Urinary bladder (tissue), 4 donors: ENCODE measurements at places on chromosomes 6 and 20.
A peak's percentile ranks its signal among the peaks of the same experiment; 100 is the strongest.

DNA sequence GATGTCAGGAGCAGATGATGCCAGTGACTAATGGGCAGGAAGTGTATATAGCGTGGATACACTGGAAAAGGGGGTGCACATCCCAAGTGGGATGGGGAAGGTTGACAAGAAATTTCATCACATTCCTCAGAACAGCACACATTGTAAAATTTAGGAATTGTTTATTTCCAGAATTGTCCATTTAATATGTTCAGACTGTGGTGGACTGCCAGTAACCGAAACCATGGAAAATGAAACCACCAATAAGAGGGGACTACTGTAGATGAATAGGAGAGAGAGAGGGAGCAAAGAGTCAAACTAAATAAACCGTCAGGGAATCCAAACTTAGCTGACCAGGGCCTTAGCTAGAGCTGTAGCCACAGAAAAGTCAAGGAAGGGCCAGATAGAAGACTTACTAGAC is 164.4 kb upstream of the PRDM1 start:
- DNase-seq, result no peak

DNA sequence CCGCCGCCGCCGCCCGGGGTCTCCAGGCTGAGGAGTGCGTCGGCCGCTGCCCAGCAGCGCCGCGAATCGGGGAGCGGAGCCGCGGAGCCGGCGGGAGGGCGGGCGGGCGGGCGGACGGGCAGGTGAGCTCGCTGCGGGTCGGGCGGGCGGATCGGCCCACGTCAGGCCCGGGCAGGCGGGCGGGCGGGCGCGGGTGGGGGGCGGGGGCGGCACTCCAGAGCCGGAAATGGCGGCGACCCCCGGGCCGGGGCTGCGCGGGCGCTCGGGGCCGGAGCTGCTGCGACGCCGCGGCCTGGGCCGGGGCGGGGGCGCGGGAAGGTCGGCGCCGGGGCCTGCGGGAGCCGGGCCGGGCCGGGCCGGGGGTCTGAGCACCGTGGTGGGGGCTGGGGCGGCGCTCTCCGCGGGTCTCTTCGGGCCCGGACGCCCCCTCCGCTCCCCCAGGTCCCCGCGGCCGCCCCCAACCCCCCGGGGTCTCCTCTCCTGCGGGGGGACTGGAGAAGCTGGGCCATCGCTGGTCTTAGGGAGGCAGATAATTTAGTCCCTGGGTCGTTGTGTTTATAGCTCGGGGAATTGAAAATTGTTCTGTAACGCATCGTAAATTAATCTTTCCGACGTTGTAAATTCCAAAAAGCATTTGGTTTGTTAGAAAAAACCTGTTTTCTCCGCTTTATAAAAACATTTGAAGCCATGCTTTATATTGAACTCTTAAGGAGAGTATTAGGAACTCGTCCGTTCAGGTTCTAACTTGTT is 451 bp downstream of the DNAJC5 start:
- DNase-seq, result no peak

DNA sequence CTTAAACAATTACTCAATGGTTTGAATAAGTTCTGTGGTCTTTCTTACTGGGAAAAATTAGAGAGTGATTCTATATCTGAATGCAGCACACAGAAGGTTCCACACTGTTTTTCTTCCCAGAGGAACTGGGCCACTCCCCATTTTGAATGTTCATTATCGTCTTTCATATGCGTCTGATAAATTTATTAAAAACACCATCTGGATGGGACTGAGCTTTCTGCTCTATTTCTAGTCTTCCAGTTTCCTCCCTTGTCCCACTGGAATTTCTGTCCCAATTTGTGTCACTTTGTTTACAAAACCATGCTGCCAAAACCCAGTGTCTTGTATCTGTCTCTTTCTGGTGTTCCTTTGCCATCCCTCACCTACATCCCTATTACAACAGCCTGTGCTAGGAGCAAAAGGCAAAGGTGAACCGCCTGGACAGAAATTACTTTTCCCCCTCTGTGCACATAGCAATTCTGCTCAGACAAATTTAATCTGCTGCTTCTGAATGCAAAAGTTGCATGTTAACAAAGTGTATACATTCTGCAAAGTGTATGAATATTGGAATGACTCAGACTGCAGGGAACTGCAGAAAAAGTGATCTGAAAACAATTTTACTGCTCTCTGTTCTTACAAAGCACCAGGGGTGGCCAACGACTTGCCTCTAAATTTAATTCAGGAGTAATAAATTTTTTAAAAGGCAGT is 333.6 kb downstream of the BTBD9 start:
- no peak for DNase-seq

DNA sequence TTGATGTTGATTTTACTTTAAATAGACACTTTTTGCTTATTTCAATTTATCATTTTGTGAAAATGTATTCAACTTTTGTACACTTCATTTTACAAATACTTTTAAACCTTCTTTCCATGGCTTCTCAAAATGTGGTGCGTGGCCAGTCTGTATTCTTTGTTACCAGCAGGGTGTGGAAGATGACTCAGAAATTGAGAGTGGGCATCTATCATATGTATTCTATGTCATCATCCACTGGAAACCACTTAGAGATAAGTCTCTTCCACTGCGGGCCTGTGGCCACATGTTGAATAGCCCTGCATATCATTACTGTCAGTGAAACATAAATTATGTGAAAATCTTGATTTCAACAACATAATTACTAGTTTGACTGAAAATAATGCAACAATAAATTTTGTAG is 52.6 kb upstream of the MC3R start:
- DNase-seq, result no peak

- DNase-seq, result no peak
These were observed 8.9 kb upstream of the MICB start for GRCh38 chr6:31489086-31489485.

- DNase-seq, result peak; percentile 47
These were observed 17.8 kb upstream of the HMGN4 start for GRCh38 chr6:26520237-26520849.

GRCh38 chr20:17844549-17845298 is 123.9 kb downstream of the SNX5 start:
- DNase-seq, result no peak

DNA sequence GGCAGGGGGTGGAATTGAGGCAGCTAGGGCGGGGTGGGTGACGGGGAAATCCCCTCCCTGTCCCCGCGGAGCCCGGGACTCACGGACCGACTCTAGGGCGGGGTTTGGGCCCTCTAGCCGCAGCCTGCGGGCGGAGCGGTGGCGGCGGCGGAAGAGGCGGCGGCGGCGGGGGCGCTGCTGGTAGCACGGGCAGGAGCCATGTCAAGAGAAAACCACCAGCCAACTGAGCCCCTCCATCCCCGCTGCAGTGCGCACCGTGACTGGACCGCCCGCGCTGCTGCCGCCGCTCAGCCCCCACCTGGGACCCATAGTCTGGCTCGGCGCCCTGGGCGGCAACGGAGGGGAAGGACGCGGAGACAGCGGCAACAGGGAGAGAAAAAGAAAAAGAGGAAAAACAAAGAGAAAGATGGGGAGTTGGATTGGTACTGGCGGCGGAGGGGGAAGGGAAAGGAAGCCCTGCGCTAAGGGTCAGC is 1.2 kb upstream of the C6orf62 start:
- DNase-seq, result no peak

GRCh38 chr6:157593596-157593995 is 212.6 kb downstream of the ZDHHC14 start:
- DNase-seq, result no peak

DNA sequence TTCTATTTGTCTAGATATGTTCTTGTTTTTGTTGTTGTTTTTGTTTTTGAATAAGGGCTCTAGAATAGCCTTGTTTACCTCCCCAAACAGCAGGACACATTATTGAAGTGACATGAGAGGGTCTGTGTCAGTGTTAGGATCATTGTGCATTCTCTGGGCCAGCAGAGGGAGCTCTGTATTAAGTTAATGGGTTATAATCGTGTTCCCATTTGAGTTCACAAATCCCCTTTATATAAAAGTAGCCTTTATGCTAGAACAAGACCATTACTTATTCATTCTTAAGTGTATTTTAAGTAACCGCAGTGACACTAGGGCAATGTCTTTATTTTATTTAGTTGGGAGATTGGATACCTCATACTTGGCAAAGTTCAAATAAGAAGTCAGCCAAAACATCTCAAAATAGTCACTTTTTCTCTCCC is 44.8 kb downstream of the STK4 start:
- DNase-seq, result no peak

DNA sequence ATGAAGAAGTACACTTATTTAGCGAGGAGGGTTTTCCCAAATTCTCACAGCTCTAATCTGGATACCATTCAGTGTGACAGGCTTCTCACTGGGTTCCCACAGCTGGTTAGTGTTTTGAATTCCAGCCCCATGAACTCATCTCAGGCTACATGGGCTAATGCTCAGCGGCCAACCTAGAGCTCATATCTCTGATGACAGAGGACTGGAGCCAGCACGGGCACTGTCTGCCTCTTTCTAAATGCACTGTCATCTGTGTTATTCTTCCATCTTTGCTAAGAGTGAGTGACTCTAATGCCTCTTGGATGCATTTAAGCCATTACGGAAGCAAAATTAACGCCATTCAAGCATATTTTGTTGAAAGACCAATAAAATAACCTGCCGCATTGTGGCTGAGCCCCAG is 308.9 kb upstream of the JAG1 start:
- DNase-seq, result no peak

- no peak for DNase-seq
These were observed 98.7 kb upstream of the RIPOR2 start for GRCh38 chr6:25034431-25034921.

DNA sequence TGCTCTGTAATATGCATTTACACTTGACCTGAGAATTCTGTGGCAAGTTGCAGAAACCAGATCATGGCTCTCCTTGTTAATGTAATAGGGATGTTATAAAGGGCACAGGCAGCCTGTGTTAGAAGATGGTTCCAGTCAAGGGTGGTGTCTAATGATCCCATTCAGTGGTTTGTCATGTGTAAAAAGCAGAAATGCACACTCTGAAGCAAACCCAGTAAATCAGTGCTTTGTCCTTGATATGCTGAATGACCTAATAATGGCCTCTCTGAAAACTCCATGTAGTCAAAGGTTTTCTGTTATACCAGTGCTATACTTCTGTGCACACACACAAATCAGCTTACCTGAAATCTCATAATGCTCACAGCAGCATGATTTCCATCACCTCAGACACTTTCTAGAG is 66.2 kb downstream of the SOBP start:
- DNase-seq, result no peak

DNA sequence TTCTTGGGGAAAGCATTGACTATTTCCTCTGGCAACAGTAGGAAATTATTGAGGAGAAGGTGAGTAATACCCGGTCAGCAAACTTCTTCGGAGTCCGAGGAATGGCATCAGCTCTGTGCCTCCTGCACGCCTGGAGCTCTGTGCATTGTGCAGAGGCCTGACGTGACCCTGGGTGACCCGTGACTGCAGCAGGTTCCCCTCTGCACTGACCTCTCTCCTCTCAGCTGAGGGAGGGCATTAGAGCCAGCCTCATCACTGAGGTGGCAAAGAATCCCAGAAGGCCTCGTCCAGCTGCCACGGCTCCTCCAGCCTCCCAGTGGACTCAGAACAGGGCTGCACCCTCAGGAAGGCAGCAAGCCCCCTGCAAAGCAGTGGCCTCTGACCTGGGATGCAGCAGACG is 502.9 kb downstream of the CD83 start:
- no peak for DNase-seq

- DNase-seq, result no peak
These were observed 12.7 kb downstream of the PKHD1 start for GRCh38 chr6:52074716-52075115.

GRCh38 chr6:4503700-4504099 is 272.5 kb upstream of the CDYL start:
- no peak for DNase-seq

- DNase-seq, result no peak
These were observed 26.6 kb upstream of the SUMO4 start for GRCh38 chr6:149373511-149373910.

DNA sequence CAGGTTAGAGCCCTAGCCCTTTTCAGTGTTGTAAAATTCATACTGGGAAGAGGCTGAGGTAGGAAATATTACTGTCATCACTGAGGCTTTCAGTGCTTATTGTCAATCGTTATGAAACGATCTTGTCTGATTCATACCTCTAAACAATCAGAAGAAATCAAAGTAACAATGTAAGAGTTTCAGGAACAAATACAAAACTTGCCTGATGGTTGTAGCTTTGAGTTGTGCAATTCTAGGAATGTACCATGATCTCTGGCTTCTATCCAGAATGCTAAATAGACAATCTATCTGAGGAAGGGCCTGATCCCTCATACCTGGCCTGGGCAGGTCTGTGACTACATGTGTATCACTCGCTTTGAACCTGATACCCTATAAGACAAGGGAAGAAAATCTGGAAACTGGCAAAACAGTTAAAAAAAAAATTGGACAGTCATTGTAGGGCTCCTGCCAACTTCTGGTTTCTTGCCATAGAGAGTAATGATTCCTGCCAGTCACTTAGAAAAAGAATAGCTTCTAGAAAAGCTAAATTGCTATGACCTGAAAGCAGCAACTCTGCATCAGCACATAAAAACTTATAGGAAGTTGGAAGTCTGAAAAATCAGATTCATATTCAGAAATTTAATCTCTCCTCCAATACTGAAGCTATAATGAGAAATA is 234.7 kb downstream of the BTBD9 start:
- no peak for DNase-seq

GRCh38 chr20:47708140-47708807 is 77.0 kb downstream of the SULF2 start:
- DNase-seq, result no peak

DNA sequence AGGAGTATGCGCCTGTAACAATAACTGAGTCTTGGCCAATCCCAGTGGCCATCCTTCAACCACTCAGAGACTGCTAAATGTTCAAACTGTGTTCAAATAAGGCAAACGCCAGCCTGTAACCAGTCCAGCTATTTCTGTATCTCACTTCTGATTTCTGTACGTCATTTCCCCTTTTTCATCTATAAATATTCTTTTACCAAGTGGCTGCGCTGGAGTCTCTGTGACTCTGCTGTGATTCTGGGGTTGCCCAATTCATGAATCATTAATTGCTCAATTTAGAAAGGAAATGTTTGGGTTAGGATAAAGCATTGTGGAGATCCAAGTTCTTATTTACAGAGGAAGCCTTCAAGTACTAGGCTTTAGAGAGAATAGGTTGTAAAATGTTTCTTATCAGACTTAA is 89.8 kb upstream of the UST start:
- DNase-seq, result no peak

- DNase-seq, result no peak
These were observed 98.1 kb downstream of the FARS2 start for GRCh38 chr6:5359417-5359816.

DNA sequence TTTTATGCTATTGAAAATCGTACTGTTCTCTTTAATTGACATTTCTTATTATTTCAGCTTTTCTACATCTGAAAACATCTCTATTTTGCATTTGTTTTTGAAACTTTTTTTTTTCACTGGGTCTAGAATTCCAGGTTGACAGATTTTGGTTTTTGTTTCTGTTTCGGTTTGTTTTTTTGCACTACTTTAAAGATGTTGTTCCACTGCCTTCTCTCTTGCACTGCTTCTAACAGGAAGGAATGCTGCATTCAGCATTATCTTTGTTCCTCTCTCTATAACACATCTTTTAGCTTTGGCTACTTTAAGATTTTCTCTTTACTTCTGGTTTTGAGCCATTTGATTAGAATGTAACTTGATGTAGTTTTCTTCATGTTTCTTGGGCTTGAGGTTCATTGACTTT is 20.1 kb upstream of the SLC17A1 start:
- DNase-seq, result no peak
